ENCODE measurements at places on chromosomes 11 and 22.

GRCh38 chr22:19902245-19902715 is 39.3 kb upstream of the COMT start:
- DNase-seq, result no peak

GRCh38 chr22:20027966-20028854 is 7.3 kb downstream of the TANGO2 start:
- no peak for DNase-seq

GRCh38 chr11:2426826-2427521 is 17.3 kb downstream of the TRPM5 start:
- DNase-seq, result no peak

- no peak for DNase-seq
Measured at GRCh38 chr11:126753990-126754389, 246.6 kb downstream of the KIRREL3 start.

DNA sequence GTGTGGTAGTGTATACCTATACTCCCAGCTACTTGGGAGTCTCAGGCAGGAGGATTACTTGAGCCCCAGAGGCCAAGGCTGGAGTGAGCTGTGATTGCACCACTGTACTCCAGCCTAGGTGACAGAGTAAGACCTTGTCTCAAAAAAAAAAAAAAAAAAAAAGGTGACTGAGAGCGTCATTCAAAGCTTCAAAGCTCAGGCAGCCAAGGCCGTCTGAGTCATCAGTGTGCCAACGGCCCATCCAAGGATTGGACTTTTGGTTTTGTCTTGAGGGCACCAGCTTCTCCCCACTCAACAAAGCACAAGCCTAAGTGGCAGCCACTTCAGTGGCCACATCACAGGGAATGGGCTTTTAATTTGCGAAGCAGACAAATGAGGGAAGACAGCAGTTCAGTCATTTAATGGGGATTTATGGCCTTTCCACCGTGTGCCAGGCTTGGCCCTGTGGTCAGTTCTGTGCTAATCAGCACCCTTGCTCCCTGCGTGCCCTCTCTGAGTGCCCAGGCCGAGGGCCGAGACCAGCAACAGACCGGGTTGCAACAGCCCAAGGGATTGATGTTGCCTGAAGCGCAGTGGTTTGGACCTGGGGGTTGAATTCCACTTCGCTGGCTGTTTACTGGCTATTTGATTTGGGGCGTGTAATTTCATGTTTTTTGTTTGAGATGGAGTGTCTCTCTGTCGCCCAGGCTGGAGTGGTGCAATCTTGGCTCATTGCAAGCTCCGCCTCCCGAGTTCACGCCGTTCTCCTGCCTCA is 30.2 kb upstream of the CRYBB3 start:
- no peak for DNase-seq

GRCh38 chr11:102244681-102245409 is 72.4 kb upstream of the BIRC3 start:
- DNase-seq, result no peak

- no peak for DNase-seq
Measured at GRCh38 chr22:40782521-40782920, 36.6 kb downstream of the SLC25A17 start.

- DNase-seq, result no peak
Measured at GRCh38 chr22:36929621-36930020, 16.2 kb downstream of the CSF2RB start.

- no peak for DNase-seq
Measured at GRCh38 chr11:61266602-61267001, 25.6 kb downstream of the PGA5 start.

GRCh38 chr22:23115825-23116494 is 25.8 kb downstream of the RSPH14 start:
- no peak for DNase-seq

DNA sequence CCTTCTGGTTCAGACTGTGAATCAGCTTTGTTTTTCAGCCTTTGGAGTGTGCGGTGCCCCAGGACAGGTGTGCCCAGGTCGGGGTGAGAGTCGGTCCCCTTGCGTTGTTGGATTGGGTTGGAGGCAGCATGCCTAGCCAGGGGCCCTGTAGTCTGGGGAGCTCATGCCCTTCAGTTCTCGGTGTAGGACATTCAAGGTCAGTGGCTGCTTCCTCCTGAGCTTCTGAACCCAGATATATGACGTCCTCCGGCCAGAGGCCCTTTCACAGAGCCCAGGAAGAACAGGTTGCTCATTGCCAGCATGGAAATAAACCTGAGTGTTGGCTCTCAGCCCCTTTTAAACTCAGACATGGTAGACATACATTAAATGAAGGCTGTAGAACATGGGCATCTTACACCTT is 2.7 kb downstream of the CSRP3 start:
- DNase-seq, result no peak

GRCh38 chr11:65552388-65552951 is 5.7 kb downstream of the LTBP3 start:
- DNase-seq, result no peak

DNA sequence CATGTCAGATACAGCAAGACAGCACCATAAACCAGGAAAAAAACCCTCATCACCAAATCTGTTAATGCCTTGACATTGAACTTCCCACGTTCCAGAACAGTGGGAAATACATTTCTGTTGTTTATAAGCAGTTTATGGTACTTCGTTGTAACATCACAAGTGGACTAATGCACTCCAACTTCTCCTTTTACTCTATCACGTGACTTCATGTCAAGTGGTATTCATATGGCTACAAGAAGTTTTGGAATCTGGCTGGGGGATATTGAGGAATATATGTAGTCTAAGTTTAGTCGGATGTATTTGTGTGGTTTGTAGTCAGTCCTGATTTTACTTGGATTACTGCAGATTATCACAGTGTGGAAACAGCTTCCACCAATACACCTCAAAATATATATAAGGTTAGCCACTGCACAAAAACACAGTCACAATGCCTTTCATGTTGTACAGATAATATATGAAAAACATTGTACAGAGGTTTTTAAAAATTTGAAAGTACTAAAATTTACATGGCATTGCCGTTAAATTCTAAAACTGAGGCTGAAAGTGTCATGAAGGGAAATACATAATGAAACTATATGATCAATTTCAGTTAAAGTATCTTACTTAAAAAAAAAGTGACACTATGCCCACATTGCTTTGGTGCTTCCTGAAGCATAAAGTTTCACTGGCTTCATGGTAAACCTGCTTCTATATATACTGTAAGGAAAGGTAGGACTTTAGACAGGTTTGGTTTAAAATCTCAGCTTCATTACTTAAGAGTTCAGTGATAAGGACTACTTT is 134.1 kb downstream of the CASP12 start:
- no peak for DNase-seq

- no peak for DNase-seq
Measured at GRCh38 chr11:12421386-12421785, 44.0 kb downstream of the PARVA start.

DNA sequence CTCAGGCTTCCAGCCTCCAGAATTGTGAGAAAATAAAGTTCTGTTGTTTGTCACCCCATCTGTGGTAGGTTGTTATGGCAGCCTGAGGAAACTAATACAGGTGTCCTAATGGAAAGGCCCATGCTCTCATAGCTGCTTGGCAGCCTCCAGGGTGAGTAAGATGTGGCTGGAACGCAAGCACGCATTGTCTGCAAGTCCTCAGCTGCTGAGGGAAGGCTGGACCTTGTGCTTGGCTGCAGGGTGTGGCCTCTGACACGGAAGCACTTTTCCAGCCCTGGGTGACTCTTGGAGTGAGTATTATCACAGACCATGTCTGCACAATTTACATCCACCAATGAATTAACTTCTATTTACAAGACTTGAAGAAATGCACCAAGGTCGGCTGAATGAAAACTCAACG is 44.4 kb upstream of the BARX2 start:
- DNase-seq, result no peak

GRCh38 chr11:79762279-79762921 is 321.6 kb upstream of the TENM4 start:
- DNase-seq, result no peak

- DNase-seq, result no peak
Measured at GRCh38 chr11:2298795-2299761, 2.6 kb downstream of the C11orf21 start.

DNA sequence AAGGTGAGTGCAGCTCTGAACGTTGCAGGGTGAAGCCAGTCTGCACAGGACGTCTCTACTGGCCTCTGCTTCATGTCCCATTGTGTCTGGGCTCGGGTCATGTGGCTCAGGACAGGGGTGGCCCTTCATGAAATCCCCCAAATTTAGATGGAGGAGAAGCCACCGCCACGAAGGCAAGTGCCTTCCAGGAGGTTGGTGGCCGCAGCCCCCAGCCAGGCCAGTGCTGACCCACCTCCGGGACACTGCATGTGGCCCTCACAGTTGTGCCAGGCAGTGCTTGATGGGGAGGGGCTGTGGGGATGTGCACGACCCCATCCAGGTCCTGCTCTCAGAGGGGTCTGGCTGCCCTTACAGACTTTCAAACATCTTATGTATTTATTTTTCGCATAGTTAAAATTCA is 1311.1 kb downstream of the BRD1 start:
- no peak for DNase-seq

- no peak for DNase-seq
Measured at GRCh38 chr22:22424210-22424800, 84.2 kb downstream of the ZNF280B start.

DNA sequence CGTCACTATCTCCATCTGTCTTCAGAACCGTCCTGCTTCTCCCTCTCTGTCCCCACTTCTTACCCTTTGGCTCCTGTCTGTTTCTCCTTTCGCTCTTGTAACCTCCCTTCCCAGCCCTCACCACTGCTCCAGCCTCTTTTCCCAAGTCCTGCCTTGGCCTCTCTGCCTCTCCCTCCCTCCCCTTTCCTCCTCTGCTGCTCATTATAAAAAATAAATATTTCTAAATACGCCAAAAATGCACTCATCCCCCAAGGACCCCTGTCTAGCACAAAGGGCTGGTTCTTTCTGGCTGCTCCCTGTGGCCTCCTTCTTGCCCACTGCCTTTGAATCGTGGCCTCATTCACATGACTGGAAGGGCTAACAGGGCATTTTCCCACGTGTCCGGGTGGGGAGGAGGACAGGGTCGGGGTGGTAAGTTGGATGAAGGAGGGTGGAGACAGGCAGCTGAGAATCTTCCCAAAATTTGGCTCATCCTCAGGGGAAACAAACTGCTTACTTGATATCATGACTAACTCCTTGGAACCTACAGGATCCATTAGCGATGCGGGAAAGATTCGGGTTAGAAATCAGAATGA is 26.4 kb upstream of the OAF start:
- no peak for DNase-seq

- peak; percentile 19 for DNase-seq
Measured at GRCh38 chr11:111347002-111347722, 31.9 kb downstream of the POU2AF1 start.

DNA sequence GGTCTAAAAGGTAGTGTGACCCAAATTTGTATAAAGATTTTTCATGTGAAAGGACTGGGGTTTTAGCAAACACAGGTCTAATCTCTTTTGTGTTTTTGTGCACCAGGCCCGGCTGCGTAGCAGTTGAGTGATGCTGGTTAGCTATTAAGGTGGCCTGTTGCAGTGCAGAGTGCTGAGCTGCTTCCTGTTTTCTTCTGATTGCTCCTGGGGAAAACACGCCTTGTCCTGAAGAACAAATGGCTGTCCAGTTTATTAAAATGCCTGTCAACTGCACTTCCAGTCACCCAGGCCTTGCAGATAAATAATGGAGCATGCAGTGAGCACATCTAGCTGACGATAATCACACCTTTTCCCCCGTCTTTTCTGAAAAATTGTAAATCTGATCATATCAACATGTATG is 1.8 kb downstream of the SRSF8 start:
- DNase-seq, result peak; percentile 83

DNA sequence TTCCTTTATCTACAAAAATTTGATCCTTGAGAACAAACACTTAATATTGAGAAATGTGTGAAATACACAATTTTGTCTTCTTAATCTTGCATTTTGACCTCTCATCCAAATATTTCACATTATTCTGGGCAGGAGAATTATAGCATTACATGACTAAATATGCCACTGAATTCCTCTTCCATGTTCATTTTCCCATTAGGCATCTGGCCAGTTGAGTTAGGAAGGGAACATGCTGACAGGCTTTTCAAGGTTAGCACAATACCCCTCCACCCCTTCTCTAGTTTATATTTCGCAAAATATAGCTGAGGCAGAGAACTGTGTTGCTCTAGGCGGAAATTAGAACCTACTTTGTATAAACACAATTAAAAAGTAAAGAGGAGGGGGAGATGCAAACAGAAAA is 271.7 kb upstream of the ZC3H12C start:
- no peak for DNase-seq

DNA sequence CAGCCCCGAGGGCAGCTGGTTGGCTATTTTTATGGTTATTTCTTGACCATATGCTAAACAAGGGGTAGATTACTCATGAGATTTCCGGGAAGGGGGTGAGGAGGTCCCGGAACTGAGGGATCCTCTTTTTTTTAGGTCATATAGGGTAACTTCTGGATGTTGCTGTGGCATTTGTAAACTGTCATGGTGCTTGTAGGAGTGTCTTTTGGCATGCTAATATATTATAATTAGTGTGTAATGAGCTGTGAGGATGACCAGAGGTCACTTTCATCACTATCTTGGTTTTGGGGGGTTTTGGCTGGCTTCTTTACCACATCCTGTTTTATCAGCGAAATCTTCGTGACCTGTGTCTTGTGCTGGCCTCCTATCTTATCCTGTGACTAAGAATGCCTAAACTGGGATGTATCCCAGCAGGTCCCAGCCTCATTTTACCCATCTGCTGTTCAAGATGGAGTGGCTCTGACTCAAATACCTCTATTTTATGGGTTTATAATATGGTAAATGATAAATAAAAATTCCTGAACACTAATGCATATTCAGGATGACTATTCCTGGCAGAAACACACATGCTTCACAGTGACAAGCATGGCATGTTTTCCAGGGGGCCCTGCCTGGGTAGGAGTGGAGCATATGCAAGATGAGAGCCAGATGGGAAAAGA is 11.2 kb downstream of the KREMEN1 start:
- no peak for DNase-seq

Measured in AG09319 (cell line).